ENCODE measurements at places on chromosomes 12 and 14.

GRCh38 chr12:118183155-118183554 lies 47.2 kb downstream of the PEBP1 start:
- DNase-seq, result peak; percentile 19

- no peak for DNase-seq
Observed at GRCh38 chr14:89723930-89724627, 230.5 kb downstream of the EFCAB11 start.

DNA sequence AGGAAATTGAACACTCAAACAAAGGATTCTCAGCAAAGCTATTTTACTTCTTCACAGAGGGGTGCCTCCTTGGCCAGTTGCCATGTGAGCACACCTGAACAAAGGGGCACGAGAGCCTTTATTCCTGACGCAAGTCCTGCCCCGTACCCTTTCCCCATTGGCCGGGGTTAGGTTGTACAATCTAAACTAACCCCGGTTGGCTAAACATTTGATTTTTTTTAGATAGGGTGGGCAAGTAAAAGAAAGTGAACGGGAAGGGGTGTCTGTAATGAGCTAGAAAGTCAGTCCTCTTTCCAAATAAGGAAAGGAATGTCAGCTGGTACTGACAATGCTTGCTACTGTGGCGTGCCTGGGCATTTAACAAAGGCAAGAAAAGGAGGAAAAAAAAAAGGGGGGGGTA lies 135.5 kb upstream of the CDKN3 start:
- DNase-seq, result no peak

- no peak for DNase-seq
Observed at GRCh38 chr14:60355768-60356167, 106.7 kb downstream of the PPM1A start.

- DNase-seq, result no peak
Observed at GRCh38 chr12:114692186-114693058, 8.4 kb upstream of the TBX3 start.

All from GM13976 (cell line).